Common myeloid progenitor, CD34-positive (primary cell): ENCODE measurements at places on chromosomes 6 and 20.

- peak; percentile 92 for DNase-seq
Observed at GRCh38 chr20:34713194-34713943, 9.2 kb downstream of the TP53INP2 start.

DNA sequence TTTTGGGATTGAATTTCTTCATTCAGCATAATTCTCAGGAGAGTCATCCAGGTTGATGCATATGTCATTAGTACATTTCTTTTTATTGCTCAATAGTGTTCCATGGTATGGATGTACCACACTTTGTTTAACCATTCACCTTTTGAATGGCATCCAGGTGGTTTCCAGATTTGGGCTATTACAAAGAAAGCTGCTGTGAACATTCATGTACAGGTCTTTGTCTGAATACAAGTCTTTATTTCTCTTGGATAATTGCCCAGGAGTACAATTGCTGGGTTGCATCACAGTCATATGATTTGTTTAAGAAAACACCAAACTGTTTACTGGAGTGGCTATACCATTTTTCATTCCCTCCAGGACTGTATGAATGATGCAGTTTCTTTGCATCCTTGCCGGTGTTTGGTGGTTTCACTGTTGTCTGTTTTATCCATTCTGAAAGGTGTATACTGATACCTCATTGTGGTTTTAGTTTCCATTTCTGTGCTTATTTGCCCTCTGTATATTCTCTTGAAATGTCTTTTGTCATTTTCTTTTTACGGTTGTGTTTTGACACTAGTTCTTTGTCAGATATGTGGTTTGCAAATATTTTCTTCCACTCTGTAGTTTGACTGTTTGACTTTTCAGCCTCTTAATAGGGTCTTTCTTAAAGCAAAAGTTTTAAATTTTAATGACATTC lies 8.8 kb downstream of the CDKAL1 start:
- DNase-seq = no peak

GRCh38 chr20:62691487-62691886 lies 17.1 kb upstream of the NTSR1 start:
- DNase-seq = no peak

DNA sequence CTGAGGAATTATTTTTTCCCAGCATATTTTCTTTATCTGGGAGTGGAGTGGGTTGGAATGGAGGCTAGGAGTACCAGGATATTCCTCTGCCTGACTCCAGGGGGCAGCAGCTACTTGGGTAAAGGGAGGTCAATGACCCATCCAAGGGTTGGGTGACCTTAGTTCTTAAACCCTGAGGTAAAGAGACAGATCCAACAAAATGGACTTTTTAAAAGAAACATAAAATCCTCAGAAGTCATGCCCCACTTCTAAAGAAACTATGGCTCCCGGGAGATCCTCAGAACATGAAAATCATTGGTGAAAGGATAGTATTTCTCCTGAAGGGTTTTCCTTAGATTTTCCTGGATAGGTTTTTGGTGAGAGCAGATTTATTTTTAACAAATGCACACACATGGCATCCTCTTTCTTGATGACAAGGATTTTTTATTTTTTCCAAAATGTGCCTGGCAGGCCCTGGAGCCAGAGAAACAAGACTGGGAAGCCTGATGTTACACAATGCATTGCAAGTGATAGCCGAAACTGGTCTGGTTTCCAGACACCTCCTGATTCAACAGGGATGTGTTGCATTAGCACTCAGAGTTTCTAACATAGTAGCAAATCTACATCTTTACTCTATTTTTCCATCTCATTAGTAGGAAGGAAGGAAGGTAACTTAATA lies 240.9 kb upstream of the BTBD3 start:
- peak; percentile 56 for DNase-seq
